GM18507 (cell line): ENCODE measurements at places on chromosomes 5 and 9.

GRCh38 chr9:35662437-35662836 is 2.6 kb downstream of the ARHGEF39 start:
- DNase-seq = no peak

DNA sequence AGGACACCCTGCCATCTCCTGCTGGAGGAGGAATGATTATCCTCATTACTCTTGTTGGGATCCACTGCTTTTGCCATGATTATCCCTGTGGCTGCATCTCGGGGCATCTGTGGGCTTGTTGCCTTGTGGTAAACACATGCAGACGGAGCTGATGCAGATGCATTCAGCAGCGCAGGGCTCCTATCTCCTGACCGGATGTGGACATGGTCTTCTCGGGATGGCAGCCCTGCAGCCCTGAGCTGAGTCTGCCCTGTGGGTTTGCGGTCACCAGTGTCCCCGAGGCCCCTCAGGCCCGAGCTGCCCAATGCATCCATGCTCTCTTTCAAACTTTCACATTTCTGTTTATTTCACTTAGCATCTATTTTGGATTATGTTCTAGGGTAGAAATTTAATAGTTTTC is 250.4 kb upstream of the IRX1 start:
- DNase-seq = no peak

GRCh38 chr5:169263591-169263990 is 37.3 kb downstream of the SLIT3 start:
- DNase-seq = no peak

DNA sequence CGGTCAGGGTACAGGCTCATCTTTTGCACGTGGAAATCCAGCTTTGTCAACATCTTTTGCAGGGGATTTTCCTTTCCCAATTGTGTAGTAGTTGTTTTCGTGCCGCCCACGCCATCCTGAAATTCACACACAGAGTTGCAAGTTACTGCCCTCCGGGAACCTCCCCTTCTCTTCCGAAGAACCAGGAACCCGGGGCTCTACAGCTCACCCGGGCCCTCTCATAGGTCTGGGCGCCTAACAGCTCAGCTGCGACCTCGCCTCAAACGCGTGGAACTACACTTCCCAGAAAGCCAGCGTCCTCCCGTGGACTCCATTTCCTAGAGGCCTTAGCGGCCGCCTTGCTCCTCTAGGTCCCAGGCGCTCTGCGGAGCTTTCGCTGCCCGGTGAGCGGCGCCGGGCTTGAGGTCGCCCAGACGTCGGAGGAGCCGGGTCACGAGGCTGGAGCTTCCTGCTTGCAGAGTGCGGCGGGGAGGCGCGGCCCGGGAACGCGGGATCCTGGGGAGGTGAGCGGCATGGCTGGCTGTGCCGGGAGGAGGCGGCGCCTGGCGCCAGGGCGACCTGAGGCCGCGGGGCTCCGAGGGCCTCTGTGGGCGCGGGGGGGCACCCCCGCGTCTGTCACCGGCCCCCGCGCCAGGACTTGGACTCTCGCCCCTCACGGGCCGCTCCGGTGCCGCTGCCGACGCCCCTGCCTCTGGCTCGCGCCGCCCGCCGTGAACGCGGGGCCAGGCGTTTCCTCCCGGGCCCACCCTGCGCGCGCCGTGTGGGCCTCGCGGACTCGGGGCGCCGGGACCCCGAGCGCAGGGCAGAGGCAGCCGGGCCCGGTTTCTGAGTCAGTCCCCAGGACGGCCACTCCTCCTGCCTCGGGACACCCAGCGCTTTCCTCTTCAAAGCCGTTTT is at the start of gene ZNF354B:
TSS of gene ZNF354B (plus strand) at position 329 of the 897 bp plus-strand sequence. CDS start 1,095 bp downstream, outside the sequence.
- peak; percentile 81 for DNase-seq

DNA sequence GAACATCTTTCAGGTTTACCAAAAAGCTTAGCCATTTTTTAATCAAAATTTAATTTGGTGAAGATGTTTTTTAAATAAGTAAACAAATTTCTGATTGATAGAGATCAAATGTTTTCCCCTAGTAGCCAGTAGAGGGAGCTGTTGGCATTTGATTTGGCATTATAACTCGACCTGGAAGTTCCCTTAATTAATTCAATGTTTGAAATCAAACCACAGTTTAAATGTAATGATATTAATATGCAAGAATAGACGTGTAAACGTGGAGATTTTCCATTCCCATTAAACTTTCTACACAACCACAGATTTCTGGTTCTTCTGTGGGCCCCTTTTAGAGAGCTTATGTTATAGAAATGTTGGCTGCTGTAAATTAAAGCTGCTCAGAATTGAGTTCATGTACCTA is 148.1 kb upstream of the MPDZ start:
- DNase-seq = peak; percentile 9

DNA sequence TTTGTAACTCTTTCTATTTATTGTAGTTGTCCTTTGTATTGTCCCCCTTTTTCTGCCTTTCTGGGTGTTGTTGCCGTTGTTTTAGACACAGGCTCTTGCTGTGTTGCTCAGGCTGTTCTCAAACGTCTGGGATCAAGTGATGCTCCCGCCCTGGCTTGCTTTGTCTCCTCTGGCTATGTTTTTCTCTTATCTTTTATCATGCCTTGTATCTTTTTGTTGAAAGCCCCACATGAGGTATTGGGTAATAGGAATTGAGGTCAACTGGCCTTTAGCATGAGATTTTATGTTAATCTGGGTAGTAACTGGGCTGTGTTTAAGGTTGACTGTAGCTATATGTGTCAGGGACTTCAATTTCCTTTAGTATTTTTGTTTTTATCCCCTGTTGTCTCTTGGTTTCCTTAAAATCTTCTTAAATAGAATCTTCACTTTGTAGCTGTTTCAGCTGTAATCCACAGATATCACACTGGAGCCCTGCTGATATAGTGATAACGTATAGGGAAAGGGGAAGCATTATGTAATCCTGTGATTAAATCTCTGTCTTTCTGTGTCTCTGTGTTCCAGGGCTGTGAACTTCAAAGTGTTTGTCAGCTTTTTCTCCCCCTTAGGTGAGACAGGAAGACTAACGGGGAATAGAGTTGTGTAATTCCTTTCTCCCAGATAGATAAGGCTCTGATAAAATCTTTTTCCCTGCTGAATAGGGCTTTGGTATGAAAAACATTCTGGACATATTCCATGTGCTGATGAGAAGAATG is 25.9 kb upstream of the CACNA1B start:
- no peak for DNase-seq

DNA sequence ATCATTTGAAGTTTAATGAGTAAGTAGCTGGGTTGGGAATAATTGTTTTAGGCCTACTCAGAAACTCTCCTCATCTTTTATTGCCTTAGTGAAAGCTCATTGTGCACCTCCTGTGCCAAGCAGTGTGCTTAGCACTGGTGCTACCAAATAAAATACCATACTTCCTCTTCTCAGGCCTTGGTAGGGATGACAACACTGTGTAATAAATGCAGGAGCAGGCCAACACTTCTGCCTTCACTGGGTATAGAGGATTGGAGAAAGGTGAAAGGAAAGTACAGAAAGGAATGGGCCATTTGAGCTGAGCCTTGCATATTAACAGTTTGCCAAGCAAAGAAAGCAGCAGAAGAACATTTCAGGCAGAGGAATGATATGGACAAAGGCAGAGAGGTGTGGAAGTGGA is 285.7 kb downstream of the NR3C1 start:
- no peak for DNase-seq

GRCh38 chr5:119036101-119036762 is 34.7 kb upstream of the DMXL1 start:
- DNase-seq = no peak

DNA sequence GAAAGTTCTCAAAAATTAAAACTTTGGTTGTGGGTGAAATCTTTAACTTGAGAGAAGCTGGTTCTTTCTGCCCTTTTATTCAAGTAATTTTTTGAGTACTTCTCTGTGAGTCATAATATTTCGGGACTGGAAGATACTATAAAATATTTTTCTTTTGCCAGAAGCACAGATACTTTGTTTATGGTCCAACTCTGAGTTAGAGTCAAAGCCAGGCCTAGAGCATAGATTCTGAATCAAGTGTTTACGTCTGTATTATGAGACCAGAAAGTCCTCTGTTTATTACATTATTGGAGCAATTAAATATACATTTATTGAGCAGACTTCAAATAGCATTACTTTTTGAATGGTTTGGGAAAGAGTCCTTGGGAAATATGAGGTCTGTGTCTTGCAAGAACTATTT is 187.9 kb downstream of the FER start:
- no peak for DNase-seq

DNA sequence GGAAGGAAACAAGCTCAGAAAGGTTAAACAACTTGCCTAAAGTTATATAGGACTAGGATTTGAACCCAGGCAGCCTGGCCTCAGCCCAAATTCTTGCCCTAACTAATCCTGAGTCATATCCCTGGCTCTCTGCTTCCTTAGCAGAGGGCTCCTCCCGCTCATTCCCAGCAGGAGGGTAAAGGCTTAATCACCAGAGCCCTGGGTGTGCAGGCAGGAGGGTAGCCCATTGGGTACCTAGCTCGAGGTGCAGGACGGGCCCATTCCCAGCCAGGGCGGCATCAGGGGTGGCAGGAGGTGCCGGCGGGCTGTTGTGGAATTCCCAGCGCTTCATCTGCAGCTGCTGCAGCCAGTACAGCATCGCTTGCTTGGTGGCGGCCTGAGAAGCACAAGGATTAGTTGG is 3.9 kb downstream of the TBC1D2 start:
- no peak for DNase-seq

- DNase-seq = no peak
Measured at GRCh38 chr9:79572032-79572607, 355 bp downstream of the TLE4 start.
